Left renal cortex interstitium (tissue), 4 donors: ENCODE measurements at places on chromosomes 6 and 20. TPM values are rescaled to one million over a fixed set of nuclear protein-coding genes. Genes with fewer than 3 reads are reported as not detected.

DNA sequence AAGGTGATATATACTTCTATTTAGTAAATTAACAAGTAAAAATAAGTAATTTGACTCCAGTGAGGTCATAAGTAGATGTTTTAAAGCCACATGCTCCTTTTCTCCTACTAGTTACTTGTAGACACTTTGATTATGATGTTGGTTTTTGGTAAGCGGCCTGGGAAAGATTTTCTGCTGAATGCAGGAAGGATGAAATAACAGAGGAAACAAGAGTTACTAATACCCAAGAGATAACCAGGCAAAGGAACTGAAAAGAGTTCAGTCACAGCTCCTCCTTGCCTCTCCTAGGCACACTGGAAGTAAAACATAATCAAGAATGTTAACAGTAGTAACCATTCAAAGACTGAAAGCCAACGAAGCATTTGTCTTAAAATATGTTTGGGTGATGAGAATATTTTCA is 203.3 kb downstream of the RNGTT start:
- DNase-seq: no peak

DNA sequence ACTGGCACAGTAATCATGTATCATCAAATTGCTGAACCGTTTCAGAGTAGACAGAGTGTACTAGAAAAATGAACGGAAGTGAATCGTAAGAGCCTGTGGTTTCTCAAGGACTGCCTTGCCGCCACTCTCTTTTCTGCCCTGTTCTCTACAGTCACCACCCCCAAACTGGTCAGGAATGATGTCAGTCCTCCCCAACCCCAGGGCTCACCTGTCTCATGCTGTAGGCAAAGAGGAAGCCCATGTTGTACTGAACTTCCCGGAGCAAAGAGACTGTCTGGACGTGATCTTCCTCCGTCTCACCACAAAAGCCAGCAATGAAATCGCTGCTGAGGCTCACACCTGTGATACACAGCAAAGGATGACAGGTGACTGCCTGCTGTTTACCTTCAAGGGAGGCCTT is 31.0 kb downstream of the CDK5RAP1 start:
- no peak for DNase-seq

- DNase-seq: no peak
Measured at GRCh38 chr20:17594443-17594842, 24.6 kb downstream of the DSTN start.

DNA sequence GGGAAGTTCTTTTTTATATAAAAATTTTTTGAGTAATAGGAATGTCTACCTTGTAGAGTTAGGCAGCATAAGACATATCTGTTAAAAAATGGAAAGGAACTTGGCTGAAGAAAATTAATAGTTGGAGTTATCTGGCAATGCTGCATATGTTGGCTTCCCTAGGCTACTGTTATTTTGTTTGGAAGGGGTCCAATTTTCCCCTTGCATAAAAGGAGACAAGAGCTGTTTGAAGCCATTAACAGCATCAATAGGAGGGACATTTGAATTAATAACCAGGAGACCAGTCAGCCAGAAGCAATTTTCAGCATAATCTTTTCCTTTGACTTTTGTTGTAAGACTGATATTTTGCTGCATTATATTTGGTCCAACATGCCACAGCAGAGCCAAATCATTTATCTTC is 80.9 kb upstream of the TAB2 start:
- no peak for DNase-seq

GRCh38 chr6:20479060-20479459 is 55.2 kb upstream of the CDKAL1 start:
- DNase-seq: no peak

GRCh38 chr6:89244241-89244985 is 27.3 kb upstream of the GABRR1 start:
- no peak for DNase-seq

ESF1 gene
- polyA plus RNA-seq: 23.7 TPM

PXMP4 gene
- polyA plus RNA-seq: 9.4 TPM

OOEP gene
- 0.21 TPM for polyA plus RNA-seq

BPIFA1 gene
- polyA plus RNA-seq: not detected

KCNG1 gene
- polyA plus RNA-seq: 9.4 TPM

LTB gene
- 2.0 TPM for polyA plus RNA-seq
